ENCODE measurements at places on chromosomes 11 and 22. TPM values are rescaled to one million over a fixed set of nuclear protein-coding genes. Genes with fewer than 3 reads are reported as not detected.

- no peaks in the 10 kb centered on the region for H3K27me3 ChIP-seq
- DNase-seq, result no peak
- H3K36me3 ChIP-seq, result no peaks in the 10 kb centered on the region
- no peak overlapping the region for H3K27ac ChIP-seq
- H3K4me3 ChIP-seq, result no peak overlapping the region
- no peaks in the 10 kb centered on the region for H3K4me1 ChIP-seq
Observed at GRCh38 chr11:24453129-24453718, 43.6 kb upstream of the LUZP2 start.

Gene IFITM1
- 9.5 TPM for total RNA-seq

DNA sequence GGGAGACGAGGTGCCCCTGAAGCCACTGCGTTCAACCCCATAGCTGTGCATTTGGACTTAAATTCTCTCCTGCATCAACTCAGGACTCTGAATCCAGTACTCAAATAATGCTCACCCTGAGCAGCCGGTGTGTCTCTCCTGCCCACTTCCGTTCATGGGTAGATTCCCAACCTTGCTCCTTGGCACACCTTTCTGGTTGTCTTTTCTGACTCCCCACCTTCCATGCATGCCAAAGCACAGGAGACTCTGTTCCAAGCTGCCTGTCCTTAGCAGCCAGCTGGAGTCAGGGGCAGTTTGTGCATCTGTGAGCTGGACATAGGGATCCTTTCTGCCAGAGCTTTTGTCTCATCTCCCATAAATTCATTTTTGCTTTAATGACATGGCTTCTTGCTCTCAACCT lies 1242.5 kb downstream of the TBC1D22A start:
- H3K36me3 ChIP-seq, result no peaks in the 10 kb centered on the region
- no peak overlapping the region for H3K4me3 ChIP-seq
- peaks cover 97% of the 10 kb centered on the region for H3K27me3 ChIP-seq
- DNase-seq, result no peak
- H3K4me1 ChIP-seq, result no peaks in the 10 kb centered on the region

GRCh38 chr11:34356576-34356912 lies 1.3 kb downstream of the ABTB2 start:
- H3K4me3 ChIP-seq, result peak overlapping the region; percentile 92
- DNase-seq, result peak; percentile 53
- no peaks in the 10 kb centered on the region for H3K27me3 ChIP-seq
- 0 out of 2 replicates have a peak, but pooled peaks cover 1% of the 10 kb centered on the region for H3K36me3 ChIP-seq

- DNase-seq, result no peak
- H3K4me1 ChIP-seq, result no peaks in the 10 kb centered on the region
- no peak overlapping the region for H3K4me3 ChIP-seq
- no peaks in the 10 kb centered on the region for H3K36me3 ChIP-seq
- H3K27me3 ChIP-seq, result no peaks in the 10 kb centered on the region
- no peak overlapping the region for H3K27ac ChIP-seq
Observed at GRCh38 chr11:87252869-87253268, 215.1 kb downstream of the TMEM135 start.

DNA sequence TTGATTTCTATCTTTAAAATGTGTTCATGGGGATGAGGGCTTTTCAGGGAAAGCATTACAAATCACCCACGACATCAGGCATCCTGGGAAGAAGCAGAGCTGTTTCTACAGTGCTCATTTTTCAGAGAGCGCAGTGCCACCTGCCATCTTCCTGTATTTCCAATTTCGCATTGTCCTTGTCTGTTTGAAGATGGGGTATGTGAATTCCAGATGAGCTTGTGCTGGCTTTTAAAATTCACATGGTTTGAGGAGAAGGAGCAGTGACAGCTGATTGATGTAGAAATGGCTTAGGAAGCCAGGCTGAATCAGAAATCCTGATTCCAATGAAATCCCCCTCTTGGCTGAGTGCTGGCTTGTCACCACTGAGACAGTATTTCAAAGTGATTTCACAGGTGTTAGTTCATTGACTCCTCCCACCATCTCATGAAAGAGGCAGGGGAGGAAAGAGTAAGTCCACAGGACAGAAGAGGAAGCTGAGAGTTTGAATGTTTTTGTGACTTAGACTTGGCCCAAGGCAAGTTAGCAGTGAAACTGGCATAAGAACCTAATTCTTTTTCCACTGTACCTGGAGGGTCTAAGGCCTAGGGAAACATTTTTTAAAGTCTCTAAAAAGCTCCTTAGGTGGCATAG lies 344.6 kb upstream of the C11orf87 start:
- no peak for DNase-seq
- H3K27me3 ChIP-seq, result peaks cover 3% of the 10 kb centered on the region
- H3K4me1 ChIP-seq, result peaks cover 8% of the 10 kb centered on the region
- H3K27ac ChIP-seq, result no peak overlapping the region

GRCh38 chr11:96187822-96188221 lies 155.2 kb downstream of the MAML2 start:
- H3K36me3 ChIP-seq, result peaks cover 8% of the 10 kb centered on the region
- H3K27ac ChIP-seq, result peak overlapping the region; percentile 91
- H3K4me3 ChIP-seq, result peak overlapping the region; percentile 8
- DNase-seq, result peak; percentile 67
- H3K27me3 ChIP-seq, result no peaks in the 10 kb centered on the region

- H3K27me3 ChIP-seq, result no peaks in the 10 kb centered on the region
- no peaks in the 10 kb centered on the region for H3K36me3 ChIP-seq
- no peak for DNase-seq
- peak overlapping the region; percentile 51 for H3K27ac ChIP-seq
Observed at GRCh38 chr11:206526-207207, 532 bp downstream of the BET1L start.

DNA sequence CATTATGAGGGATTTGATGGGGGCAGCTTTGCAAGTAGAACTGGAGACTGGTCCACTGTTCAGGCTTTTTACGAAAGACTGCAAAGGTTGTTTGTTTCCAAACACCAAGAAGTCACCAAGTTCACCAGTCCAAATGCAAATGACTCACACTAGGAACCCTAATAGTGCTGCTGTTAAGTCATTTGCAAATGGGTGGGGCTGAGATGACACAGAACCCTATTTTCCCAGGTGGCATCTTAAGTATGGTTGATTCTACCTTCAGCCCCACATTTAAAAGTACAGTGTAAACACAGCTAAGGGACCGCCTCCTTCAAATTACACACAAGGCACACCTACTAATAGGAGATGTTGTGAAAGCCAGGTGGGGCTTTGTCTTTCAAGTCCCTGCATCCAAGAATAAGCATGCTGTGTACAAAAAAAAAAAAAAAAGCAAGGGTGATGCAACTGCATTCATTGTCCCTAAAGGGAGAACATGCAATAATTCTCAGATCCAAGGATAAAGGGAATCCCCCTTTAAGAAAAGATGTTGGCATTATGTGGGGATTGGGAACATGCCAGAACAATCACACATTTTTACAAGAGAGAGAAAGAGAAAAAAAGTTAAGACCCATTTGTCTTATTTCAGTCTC lies 27.3 kb downstream of the BDNF start:
- no peaks in the 10 kb centered on the region for H3K36me3 ChIP-seq
- no peak overlapping the region for H3K4me3 ChIP-seq
- no peaks in the 10 kb centered on the region for H3K27me3 ChIP-seq
- no peak overlapping the region for H3K27ac ChIP-seq
- DNase-seq, result peak; percentile 12

- no peak overlapping the region for H3K4me3 ChIP-seq
- no peak overlapping the region for H3K27ac ChIP-seq
- H3K36me3 ChIP-seq, result no peaks in the 10 kb centered on the region
Observed at GRCh38 chr11:130536106-130537040, 87.9 kb downstream of the ADAMTS15 start.

DNA sequence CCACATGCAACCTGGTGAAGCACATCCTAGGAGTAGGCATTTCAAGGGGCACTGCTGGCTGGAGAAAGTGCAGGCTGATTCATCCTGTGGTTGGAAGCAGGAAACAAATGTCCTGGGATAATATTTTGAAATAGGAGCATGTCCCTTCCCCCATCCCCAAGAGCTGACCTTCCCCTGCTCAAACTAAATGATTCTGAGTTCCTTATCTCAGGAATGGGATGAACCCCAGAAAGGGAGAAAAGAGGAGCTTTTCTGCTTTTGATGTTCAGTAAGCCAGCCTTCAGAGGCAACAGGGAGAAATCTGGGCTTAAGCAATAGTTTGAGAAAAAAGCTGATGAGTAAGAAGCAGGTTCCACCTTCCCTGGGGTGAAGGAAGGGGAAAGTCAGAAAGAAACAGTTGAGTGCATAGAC lies 19.5 kb upstream of the SPON1 start:
- H3K27me3 ChIP-seq, result no peaks in the 10 kb centered on the region
- DNase-seq, result peak; percentile 72
- H3K27ac ChIP-seq, result peak overlapping the region; percentile 84
- H3K4me1 ChIP-seq, result peaks cover 48% of the 10 kb centered on the region
- H3K4me3 ChIP-seq, result no peak overlapping the region
- no peaks in the 10 kb centered on the region for H3K36me3 ChIP-seq

Gene FGF4
- not detected for total RNA-seq

GRCh38 chr11:122342089-122342744 lies 226.2 kb upstream of the BLID start:
- no peak overlapping the region for H3K4me3 ChIP-seq
- peaks cover 21% of the 10 kb centered on the region for H3K4me1 ChIP-seq
- no peaks in the 10 kb centered on the region for H3K36me3 ChIP-seq
- peak overlapping the region; percentile 26 for H3K27ac ChIP-seq
- no peak for DNase-seq

DNA sequence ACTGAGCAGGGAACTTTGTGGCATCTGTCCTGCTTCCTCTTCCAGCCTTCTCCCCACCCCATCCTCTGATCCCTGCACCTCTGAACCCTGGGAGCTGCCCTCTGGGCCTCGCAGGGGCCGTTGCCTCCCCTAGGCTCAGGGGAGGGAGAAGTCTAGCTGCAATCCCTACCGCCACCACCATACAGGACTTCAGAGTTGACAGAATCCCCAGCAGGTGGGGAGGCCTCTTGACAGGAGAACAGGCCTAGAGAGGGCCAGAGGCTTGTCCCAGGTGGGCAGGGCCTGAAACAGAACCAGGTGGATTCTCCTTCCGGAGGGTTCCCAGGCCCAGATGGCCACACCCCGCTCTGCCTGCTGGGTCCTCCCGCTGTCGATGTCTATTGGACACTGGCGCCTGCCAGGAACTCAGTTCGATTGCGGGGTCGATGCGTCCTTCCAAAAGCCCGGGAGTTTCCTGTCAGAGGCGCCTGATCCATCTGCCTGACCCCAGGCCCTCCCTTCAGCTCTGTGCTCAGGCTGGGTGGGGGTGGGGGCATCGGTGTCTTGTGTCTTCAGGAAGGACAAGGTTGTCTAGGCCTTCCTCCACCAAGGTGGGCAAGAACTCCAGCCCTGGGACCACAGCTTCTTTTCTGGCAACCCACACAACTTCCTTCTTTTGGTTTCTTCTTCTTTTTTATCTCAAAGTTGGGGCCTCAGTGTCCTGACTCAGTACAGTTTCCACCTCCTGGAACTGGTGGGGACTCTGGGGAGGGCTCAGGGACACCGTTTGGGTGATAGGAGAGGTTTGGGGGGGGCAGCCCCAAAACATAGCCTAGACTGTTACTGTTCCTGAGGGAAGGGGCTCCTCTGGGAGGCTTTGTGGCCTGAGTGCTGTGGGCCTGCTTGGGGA lies 6.4 kb downstream of the STARD10 start:
- H3K27me3 ChIP-seq, result no peaks in the 10 kb centered on the region
- no peaks in the 10 kb centered on the region for H3K36me3 ChIP-seq
- no peak for DNase-seq
- peaks cover 74% of the 10 kb centered on the region for H3K4me1 ChIP-seq
- H3K4me3 ChIP-seq, result no peak overlapping the region
- peak overlapping the region; percentile 80 for H3K27ac ChIP-seq

- no peak overlapping the region for H3K4me3 ChIP-seq
- no peaks in the 10 kb centered on the region for H3K4me1 ChIP-seq
- no peak for DNase-seq
- H3K27me3 ChIP-seq, result peaks cover 80% of the 10 kb centered on the region
- no peak overlapping the region for H3K27ac ChIP-seq
- no peaks in the 10 kb centered on the region for H3K36me3 ChIP-seq
Observed at GRCh38 chr11:121383716-121384115, 68.4 kb upstream of the SORL1 start.

DNA sequence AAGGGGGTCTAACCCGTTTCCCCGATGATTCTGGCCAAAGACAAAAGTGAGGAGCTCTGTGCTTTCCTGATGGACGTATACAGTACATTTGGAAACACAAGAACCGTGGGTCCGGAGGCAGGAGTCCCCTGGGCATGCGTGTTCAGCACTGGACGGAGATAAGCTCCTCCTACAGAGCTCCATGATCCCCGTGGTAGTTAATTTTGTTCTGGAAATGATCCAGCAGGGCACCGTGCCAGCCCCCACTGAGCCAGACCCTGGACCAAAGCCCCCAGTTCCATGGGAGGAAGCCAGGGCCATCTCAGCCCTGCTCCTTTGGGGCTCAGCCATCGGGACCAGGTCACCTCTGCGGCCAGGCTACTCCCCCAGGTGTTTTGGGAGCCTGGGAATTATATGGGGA lies 83.3 kb downstream of the TRMU start:
- no peak overlapping the region for H3K4me3 ChIP-seq
- no peak for DNase-seq
- H3K27ac ChIP-seq, result no peak overlapping the region

DNA sequence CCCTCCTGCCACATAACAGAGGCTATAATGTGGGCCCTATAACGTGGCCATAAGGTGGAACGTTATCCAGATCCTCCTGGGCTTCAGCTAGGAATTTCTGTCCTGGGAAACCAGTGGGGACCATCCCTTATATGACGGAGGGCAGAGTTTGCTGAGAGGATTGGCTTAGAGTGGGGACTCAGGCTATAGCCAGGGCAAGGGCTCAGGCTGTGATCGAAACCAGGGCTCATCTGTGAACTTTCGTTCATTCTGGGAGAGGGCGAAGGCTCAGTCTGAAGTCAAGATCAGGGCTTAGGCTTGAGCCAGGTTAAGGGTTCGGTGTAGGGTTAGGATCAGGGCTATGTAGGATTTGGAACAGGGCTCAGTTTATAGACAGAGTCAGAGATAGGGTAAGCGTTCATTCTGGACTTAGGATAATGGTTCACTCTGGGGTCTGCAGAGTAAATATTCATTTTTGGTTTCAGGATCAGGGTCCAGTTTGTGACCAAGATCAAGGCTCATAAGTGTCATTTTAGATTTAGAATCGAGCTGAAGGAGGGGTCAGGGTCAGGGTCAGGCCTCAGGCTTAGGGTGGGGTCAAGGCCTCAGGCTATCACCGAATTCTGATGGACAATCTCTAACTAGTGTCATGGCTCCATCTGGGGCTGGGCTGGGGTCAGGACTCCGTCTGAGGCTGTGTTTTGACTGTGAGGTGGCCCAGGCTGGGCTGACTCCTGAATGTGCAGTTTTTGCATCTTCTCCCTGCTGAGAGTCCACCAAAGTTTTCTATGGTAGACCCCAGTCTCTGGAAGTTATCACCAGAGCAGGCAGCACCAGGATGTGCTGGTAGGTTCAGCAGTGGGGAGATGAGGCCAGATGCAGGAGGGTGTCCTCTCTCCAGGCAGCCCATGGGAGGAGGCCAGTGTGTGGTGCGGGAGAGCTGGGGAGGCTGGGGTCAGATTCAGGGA lies 33.9 kb upstream of the SOX10 start:
- H3K4me1 ChIP-seq, result no peaks in the 10 kb centered on the region
- H3K36me3 ChIP-seq, result no peaks in the 10 kb centered on the region
- H3K27ac ChIP-seq, result no peak overlapping the region
- H3K4me3 ChIP-seq, result no peak overlapping the region
- DNase-seq, result no peak

GRCh38 chr11:117144477-117145392 lies 648 bp downstream of the PAFAH1B2 start:
- H3K27ac ChIP-seq, result peak overlapping the region; percentile 44
- peak overlapping the region; percentile 85 for H3K4me3 ChIP-seq
- H3K36me3 ChIP-seq, result peaks cover 25% of the 10 kb centered on the region
- DNase-seq, result peak; percentile 54
- H3K27me3 ChIP-seq, result no peaks in the 10 kb centered on the region
